Fibroblast of skin of left quadriceps (primary cell): ENCODE measurements at places on chromosomes 5 and 9.
A peak's percentile ranks its signal among the peaks of the same experiment; 100 is the strongest.

- DNase-seq = no peak
Measured at GRCh38 chr5:179906795-179907555, 722 bp downstream of the TBC1D9B start.

DNA sequence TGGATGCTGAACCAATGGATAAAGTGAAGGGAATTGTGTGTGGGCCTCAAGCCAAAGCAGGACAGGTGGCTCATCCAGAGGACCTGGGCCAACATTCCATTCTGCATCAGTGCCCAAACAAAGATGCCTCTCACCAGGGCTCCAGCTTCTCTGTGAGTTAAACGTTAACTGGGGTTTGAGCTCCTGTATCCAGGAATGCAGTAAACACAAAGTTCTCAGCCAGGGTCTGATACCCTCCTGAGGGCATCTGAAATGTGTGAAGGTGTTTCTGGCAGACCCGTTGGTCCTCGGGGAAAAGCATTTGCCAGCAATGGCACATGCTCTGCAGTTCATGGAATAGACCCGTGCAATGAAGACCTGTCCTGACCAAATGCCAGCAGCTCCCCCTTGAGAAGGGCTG, 33.9 kb upstream of the AOPEP start:
- DNase-seq = no peak

DNA sequence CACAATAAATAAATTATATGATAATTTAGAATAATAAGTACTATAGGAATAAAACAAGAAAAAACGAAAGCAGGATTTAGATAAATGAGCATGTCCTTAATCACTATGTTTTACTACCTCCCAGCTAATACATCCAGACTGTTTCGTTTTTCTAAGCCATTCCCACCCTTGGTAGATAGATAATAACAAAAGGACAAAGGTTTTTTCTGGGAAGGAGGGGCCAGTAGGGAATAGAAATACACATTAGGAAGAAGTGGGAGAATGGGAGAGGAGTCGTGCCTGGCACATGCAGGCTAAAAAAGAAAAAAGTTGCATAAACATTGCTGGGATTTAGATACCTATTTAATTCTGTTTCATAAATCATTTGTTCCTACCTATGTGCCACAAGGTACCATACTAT, 97.1 kb downstream of the MTX3 start:
- no peak for DNase-seq

- peak; percentile 78 for DNase-seq
Measured at GRCh38 chr5:172943283-172943841, 15.9 kb upstream of the RPL26L1 start.

- DNase-seq = no peak
Measured at GRCh38 chr5:78647351-78647818, 1.2 kb downstream of the LHFPL2 start.

DNA sequence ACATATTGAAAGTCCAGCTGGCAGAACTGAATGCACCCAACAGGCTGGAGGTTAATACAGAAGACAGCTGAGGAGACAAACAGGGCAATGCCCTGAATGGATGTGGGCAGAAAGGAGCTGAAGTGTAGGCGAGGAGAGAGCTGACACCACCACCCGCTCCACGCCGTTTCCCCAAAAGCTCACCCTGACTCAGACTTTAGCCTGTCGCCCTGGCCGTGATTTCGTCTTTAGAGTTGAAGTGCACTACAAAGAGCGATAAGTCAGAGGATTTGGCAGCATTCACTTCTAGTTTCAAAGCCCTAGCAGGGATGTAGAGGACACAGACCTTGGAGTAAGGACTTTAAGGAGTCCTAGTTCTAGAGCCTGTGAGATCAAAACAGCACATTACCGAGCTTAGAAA, 2.2 kb upstream of the ERAP1 start:
- no peak for DNase-seq

- no peak for DNase-seq
Measured at GRCh38 chr9:128384801-128385495, 13.8 kb downstream of the URM1 start.

DNA sequence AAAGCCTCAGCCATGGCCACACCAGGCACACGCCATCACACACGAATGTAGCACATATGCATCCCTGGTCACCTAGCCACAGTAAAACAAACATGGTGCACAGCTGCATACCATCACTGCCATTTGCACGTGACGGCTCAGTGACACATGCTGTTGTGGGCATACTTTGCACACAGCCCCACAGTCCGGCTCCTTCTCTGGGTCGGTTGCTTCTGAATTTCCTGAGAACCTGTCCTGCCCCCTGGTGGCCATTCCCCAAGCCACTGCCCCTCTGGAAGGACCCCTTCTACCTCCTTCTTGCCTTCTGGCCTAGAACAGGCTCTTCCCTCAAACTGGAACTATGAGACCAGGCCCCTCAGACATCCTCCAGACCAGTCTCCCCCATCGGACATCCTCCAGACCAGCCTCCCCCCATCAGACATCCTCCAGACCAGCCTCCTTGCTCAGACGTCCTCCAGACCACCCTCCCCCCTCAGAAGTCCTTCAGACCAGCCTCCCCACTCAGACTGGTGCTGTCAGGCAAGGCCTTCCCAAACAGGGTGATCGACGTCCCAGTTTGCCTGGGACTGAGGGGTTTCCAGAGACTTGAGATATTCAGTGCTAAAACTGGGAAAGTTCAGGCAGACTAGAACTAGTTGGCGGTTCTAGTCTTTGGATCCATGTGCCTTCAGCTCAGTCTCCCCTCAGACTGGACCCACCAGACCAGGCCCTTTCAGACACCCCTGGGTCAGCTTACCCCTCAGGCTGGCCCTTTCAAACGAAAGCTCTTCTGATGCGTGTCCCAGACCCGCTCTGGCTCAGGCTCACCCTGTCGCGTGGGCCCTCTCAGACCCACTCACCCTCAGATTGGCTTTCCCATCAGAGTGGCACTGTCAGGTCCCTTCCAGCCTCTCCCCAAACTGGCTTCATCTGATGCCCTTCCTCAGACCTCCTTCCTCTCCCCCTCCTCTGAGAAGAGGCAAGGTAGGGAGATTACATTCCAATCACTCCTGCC, 24.3 kb upstream of the ENHO start:
- no peak for DNase-seq

DNA sequence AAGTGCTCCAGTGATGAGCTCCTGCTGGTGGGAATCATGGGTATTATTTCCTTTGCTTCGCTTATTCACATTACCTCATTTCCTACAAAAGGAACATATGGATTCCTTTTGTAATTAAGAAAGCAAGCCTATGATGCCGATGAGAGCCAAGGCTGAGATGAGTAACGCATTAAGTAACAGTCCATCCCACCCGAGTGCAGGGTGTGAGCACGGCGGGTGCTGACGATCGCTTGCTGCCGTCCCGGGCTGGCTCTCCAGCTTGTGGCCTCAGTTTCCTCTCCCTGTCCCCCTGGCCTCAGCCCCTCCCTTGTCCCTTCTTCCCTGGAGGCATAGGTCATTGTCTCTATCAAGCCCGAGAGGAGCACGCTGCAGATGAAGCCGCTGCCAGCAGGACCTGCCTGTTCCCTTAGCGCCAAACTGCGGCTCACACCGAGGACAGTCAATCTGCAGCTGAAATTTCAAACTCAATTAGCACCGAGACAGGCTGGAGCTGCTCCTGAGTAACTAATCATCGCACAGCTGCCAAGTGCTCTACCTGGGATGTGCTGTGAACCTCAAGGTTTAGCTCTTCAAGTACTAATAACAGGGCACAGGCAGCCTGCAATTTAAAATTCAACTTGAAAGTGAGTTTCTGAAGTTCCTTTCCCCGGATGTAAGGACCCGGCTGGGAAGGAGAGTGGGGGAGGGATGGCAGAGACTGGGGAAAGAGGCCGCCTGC, 115.2 kb upstream of the RAPGEF1 start:
- peak; percentile 43 for DNase-seq

DNA sequence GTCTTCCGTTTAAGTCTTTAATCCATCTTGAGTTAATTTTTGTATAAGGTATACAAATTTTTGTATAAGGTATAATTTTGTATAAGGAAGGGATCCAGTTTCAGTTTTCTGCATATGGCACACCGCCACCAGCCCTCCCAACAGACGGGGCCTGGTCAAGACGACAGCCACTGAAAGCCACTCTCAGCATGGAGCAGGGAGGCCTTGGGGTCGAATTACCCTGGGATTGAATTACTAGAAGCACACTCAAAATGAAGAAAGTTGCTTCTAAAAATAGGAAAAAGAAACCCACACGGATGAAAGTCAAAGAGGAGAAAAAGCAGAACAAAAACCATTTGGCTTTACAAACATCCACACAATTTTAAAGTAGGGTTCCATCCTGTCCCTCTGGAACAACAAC, 586.2 kb upstream of the ADAMTS16 start:
- DNase-seq = no peak

DNA sequence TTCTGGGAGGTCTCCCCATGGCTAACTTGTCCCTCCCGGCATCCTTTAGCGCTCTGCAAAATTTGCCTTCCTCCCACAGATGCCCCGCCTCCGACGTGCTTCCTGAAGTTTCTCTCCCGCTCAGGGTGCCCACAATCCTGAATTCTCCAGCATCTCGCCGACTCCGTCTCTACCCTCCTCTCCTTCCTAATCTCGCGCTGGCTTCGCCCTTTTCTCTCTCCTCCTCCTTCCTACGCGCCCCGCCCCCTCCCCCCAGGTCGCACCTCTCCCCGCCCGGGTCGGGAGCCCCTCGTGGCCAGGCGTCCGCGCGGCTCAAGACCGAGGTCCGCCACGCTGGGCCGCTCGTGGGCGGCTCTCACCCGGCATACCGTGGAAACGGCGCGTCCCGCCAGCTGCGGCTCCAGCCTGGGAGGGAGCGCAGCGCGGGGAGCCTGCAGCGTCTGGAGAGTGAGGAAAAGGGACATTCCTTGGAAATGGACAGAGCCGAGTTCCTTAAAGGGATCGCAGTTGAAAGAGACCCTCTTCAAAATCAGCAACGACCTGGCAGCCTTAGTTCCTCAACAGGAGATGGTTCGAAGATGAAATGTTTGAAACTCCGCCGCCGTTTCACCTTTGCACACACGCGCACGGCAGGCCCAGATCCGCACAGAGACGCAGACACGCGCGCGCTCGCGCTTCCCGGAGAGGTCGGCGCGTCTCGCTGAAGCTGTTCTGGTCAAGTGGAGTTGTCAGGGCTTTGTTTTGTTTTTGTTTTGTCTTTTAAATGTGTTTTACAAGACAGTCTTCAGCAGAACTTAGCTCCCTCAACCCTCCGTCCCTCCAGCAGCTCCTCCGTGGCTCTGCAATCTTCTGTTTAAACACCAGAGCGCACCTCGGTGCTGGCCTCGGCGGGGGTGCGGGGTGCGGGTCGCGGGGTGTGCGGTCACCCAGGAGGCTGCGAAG, 5.0 kb upstream of the IRX2 start:
- peak; percentile 75 for DNase-seq

DNA sequence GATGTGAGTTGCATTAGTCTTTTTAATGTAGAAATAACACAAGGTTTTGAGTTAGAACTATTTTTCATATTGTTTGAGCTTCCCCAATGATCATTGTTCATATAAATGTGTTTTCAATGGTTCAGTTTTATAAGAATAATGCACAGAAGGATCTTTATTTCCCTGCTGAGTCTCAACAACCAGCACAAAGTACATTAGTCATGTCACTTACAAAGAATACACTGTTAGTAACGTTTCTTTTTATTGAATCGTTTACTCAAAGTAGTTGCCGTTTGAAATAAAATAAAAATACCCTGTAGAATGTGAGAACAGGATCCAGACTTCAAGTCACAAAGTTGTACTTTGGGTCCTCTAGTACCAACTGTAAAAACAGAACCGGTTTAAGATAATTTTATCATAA, 41.5 kb downstream of the ERCC8 start:
- DNase-seq = no peak

DNA sequence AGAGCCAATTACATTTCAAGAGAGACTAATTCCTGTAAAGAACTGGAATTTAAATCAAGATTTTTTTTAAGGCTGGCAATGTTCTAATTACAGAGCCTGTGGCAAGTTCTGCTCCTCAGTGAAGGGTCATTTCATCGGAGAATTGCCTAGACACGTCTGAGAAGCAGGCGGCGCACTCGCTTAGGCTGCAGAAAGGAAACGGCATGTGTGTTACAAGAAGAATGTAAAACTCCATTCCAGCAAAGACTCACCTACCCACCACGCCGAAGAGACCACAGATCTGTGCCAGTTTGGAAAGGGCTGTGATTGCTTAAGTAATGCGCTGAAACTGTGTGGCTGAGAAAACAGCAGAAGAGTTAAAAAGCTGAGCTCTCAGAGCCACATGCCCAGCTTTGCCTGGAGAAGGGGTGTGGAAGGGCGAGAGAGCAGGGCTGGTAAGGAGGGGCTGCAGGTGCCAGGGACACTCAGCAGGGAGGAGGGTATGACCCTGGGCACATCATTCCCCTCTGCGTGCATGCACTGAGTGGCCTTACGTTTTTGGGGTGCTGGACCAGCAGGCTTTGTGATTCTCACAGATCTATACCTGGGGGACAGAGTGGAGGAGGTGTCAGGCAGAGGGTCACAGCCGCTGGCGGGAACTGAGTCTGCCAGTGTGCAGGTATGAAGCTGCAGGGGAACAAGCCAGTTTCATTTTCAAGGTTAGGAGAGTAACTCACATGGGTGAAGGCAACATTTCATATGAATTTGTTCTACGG, 17.8 kb upstream of the SLC25A51 start:
- DNase-seq = no peak

GRCh38 chr5:170419643-170420042, 30.5 kb upstream of the KCNMB1 start:
- DNase-seq = no peak

DNA sequence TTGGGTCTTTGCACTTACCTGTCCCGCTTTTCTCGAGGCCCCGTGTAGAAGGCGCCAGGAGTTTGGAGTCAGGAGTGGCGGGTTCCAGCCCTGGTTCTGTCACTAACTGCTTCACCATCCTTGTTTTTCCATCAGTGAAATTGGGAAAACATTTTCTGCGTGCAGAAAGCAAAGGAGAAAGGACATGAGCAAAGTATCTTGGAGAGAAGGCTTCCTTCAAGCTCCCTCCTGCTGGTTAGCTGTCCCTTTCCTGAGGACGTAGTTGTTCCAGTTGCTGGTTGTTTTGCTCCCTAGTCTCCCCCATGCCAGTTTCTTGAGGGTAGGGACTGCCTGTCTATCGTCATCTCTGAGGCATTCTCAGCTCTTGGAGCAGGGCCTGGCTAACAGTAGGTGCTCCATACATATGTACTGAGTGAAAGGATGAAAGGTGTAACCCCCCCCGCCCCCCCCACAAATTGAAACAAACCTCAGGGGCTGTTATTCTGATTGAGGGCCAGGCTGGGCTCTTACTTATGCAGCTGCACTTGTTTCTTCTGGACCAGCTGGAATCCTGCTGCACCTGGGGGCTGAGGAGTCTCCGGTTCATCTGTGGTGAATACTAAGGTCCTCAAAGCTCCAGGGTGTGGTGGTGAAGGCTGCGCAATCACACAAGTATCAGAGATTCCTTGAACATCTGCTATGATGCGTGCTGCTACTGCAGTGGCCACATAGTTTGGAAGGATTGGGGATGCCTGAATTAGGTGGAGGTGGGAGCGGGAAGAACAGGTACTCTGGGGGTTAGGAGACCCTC, 1.0 kb downstream of the SMIM3 start:
- no peak for DNase-seq

- DNase-seq = no peak
Measured at GRCh38 chr9:116349684-116350083, 196.1 kb downstream of the PAPPA start.
